ENCODE measurements at places on chromosomes 1 and 21. TPM values are rescaled to one million over a fixed set of nuclear protein-coding genes. Genes with fewer than 3 reads are reported as not detected.

- H3K4me3 ChIP-seq, result no peak overlapping the region
- no peaks in the 10 kb centered on the region for H3K27me3 ChIP-seq
Observed at GRCh38 chr1:117512728-117513321, 93.0 kb upstream of the TENT5C start.

DNA sequence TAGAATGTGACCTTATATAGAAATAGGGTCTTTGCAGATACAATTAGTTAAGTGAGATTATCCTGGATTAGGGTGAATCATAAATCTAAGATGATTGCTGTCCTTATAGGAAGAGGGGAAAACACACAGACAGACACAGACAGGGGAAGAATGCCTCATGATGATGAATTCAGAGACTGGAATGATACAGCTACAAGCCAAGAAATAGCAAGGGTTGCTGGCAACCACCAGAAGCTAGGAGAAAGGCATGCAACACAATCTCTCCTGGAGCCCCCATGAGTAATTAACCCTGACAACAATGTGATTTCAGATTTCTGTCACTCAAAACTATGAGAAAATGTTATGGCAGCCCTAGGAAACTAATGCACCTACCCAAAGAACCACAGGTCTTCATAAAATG, 19.1 kb upstream of the PPIH start:
- no peak overlapping the region for H3K27ac ChIP-seq
- DNase-seq, result no peak
- no peaks in the 10 kb centered on the region for H3K36me3 ChIP-seq
- H3K27me3 ChIP-seq, result no peaks in the 10 kb centered on the region
- no peaks in the 10 kb centered on the region for H3K4me1 ChIP-seq

GRCh38 chr21:31644643-31645042, 14.8 kb upstream of the SOD1 start:
- no peaks in the 10 kb centered on the region for H3K27me3 ChIP-seq
- peaks cover 6% of the 10 kb centered on the region for H3K4me1 ChIP-seq
- H3K27ac ChIP-seq, result no peak overlapping the region
- H3K4me3 ChIP-seq, result no peak overlapping the region

- H3K4me1 ChIP-seq, result no peaks in the 10 kb centered on the region
- H3K4me3 ChIP-seq, result no peak overlapping the region
- no peaks in the 10 kb centered on the region for H3K27me3 ChIP-seq
Observed at GRCh38 chr1:177609953-177610352, 359.9 kb downstream of the SEC16B start.

- H3K4me1 ChIP-seq, result no peaks in the 10 kb centered on the region
- no peak overlapping the region for H3K27ac ChIP-seq
- no peak for DNase-seq
- no peaks in the 10 kb centered on the region for H3K27me3 ChIP-seq
- H3K36me3 ChIP-seq, result no peaks in the 10 kb centered on the region
- H3K4me3 ChIP-seq, result no peak overlapping the region
Observed at GRCh38 chr1:19921310-19921709, 2.1 kb downstream of the PLA2G2E start.

- H3K36me3 ChIP-seq, result no peaks in the 10 kb centered on the region
- no peak for DNase-seq
- H3K27me3 ChIP-seq, result no peaks in the 10 kb centered on the region
- no peak overlapping the region for H3K4me3 ChIP-seq
Observed at GRCh38 chr21:16532840-16533239, 803.1 kb downstream of the USP25 start.

DNA sequence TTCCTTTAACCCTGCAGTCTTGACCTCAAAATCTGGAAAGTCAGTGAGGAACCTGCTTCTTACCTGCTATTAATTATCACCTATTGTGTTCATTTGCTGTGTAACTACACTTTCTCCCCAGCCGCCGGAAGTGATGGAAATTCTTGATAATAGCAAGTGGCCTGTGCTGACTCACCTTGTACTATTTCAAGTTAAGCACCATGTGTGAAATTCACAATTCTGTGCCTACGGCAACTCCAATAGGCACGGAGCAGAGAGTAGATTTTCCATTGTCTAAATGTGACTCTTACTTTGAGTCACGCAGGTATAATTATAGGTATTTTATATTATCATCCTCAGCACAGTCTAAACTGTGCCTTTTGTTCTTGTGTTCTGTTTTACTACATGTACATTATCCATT, 466.8 kb downstream of the KIF26B start:
- H3K4me1 ChIP-seq, result no peaks in the 10 kb centered on the region
- H3K27me3 ChIP-seq, result no peaks in the 10 kb centered on the region
- DNase-seq, result no peak
- H3K4me3 ChIP-seq, result no peak overlapping the region

- DNase-seq, result no peak
- no peak overlapping the region for H3K27ac ChIP-seq
Observed at GRCh38 chr1:230301822-230302221, 124.3 kb downstream of the PGBD5 start.

- no peak overlapping the region for H3K27ac ChIP-seq
- no peak overlapping the region for H3K4me3 ChIP-seq
- H3K36me3 ChIP-seq, result no peaks in the 10 kb centered on the region
- H3K4me1 ChIP-seq, result no peaks in the 10 kb centered on the region
- H3K27me3 ChIP-seq, result no peaks in the 10 kb centered on the region
Observed at GRCh38 chr1:71770121-71770520, 512.2 kb downstream of the NEGR1 start.

- no peak overlapping the region for H3K4me3 ChIP-seq
- no peaks in the 10 kb centered on the region for H3K27me3 ChIP-seq
- no peak overlapping the region for H3K27ac ChIP-seq
- no peak for DNase-seq
- H3K4me1 ChIP-seq, result no peaks in the 10 kb centered on the region
- no peaks in the 10 kb centered on the region for H3K36me3 ChIP-seq
Observed at GRCh38 chr1:165717918-165718515, 19.7 kb upstream of the ALDH9A1 start.

DNA sequence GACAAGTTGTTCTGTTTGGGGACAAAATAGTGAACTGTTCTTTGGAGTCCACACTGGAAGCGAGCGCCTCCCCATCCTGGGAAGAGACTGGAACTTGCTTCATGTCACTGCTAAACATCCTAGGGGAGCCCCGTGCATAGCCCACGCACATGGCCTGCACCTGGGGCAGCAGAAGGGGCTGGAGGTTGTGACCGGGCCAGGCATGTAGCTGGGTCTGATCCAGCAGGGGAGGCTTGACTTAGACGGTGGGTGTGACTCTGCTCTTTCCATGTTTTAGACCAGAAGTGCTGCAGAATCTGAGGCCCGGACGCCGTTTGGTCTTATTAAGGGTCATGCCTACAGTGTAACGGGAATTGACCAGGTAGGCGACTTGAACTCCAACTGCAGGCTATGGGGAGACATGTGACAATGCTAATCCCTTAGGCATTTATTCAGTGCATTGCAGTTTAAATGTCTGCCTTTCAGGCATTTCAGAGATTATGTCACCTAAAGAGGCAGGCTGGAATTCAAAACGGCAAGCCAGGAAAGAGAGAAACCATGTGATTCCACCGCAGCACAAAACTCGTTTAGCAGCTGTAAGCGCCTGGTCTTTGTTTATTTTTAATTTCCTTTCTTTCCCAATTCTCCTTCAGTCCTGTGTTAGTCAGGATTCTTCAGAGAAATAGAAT, 21.8 kb downstream of the CAPN9 start:
- H3K27ac ChIP-seq, result no peak overlapping the region
- H3K4me1 ChIP-seq, result peaks cover 11% of the 10 kb centered on the region
- no peak overlapping the region for H3K4me3 ChIP-seq

GRCh38 chr1:40344597-40344996, 27.5 kb upstream of the COL9A2 start:
- H3K4me3 ChIP-seq, result no peak overlapping the region
- no peaks in the 10 kb centered on the region for H3K36me3 ChIP-seq
- peak overlapping the region; percentile 20 for H3K27ac ChIP-seq
- no peaks in the 10 kb centered on the region for H3K4me1 ChIP-seq

DNA sequence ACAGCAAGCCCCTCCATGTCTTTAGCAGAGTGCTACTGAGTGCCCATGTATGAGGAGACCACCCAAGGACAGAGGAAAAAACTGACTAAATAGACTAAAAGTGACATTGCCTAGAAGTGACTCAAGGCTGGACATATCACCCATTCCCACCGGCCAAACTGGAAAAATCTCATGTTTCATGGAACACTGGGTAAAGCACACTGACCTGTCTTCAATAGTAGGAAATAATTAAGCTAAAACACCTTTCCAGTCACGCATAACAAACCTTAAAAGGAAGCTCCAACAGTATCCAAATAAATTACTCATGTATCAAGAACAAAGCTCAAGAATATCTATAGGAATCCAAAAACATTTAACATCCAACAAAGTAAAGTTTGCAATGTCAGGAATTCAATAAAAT, 120.4 kb downstream of the SNX7 start:
- H3K4me1 ChIP-seq, result no peaks in the 10 kb centered on the region
- H3K27ac ChIP-seq, result no peak overlapping the region
- DNase-seq, result no peak
- no peaks in the 10 kb centered on the region for H3K27me3 ChIP-seq
- no peaks in the 10 kb centered on the region for H3K36me3 ChIP-seq
- H3K4me3 ChIP-seq, result no peak overlapping the region

GRCh38 chr21:41107602-41108001, 60.4 kb upstream of the BACE2 start:
- no peak overlapping the region for H3K4me3 ChIP-seq
- H3K4me1 ChIP-seq, result no peaks in the 10 kb centered on the region
- no peaks in the 10 kb centered on the region for H3K27me3 ChIP-seq
- H3K36me3 ChIP-seq, result no peaks in the 10 kb centered on the region
- DNase-seq, result no peak

GRCh38 chr1:72280131-72280530, 2.2 kb downstream of the NEGR1 start:
- DNase-seq, result no peak
- no peaks in the 10 kb centered on the region for H3K27me3 ChIP-seq
- no peak overlapping the region for H3K27ac ChIP-seq
- no peak overlapping the region for H3K4me3 ChIP-seq

GRCh38 chr1:34984793-34985608, at the start of gene TMEM35B:
TMEM35B (minus strand) TSS chr1:34985347; CDS start chr1:34985305, 42 bp downstream.
- peak; percentile 82 for DNase-seq
- no peaks in the 10 kb centered on the region for H3K4me1 ChIP-seq
- H3K4me3 ChIP-seq, result peak within 1 kb of the TSS; percentile 90
- H3K27ac ChIP-seq, result peak within 1 kb of the TSS; percentile 77

DNA sequence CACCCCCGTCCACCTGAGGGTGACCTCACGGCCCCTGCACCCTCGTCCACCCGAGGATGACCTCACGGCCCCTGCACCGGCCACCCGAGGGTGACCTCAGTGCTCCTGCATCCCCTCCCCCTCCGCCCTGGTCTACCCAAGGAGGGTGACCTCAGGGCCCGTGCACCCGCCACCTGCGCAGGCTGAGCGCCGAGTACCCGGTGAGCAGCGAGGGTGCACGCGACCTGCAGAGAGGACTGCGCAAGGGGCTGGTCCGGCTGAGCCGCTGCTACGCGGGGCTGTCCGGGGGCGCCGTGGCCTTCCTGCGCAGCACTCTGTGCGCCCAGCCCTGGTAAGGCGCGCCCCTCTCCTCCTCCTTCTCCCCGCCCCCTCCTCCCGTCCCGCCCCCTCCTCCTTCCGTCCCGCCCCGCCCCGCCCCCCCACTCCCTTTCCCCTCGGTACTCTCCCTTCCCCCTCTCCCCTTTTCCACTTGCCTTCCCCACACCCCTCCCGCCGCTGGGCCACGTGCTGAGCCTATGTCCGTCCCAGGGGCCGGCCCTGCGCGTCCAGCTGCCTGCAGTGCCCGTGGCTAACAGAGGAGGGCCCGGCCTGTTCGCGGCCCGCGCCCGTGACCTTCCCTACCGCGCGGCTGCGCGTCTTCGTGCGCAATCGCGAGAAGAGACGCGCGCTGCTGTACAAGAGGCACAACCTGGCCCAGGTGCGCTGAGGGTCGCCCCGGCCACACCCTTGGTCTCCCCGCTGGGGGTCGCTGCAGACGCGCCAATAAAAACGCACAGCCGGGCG, 28.4 kb downstream of the TRIM11 start:
- H3K27ac ChIP-seq, result no peak overlapping the region
- no peaks in the 10 kb centered on the region for H3K36me3 ChIP-seq
- no peaks in the 10 kb centered on the region for H3K27me3 ChIP-seq
- H3K4me3 ChIP-seq, result peak overlapping the region; percentile 53

GRCh38 chr1:247681288-247681897, 1.9 kb upstream of the OR13G1 start:
- H3K36me3 ChIP-seq, result no peaks in the 10 kb centered on the region
- H3K4me3 ChIP-seq, result no peak overlapping the region
- H3K27ac ChIP-seq, result no peak overlapping the region
- H3K4me1 ChIP-seq, result no peaks in the 10 kb centered on the region

- peak; percentile 99 for DNase-seq
- peak within 1 kb of the TSS; percentile 96 for H3K4me3 ChIP-seq
- peaks cover 10% of the 10 kb centered on the region for H3K4me1 ChIP-seq
- no peaks in the 10 kb centered on the region for H3K27me3 ChIP-seq
- H3K27ac ChIP-seq, result peak within 1 kb of the TSS; percentile 73
- H3K36me3 ChIP-seq, result no peaks in the 10 kb centered on the region
Observed at GRCh38 chr1:10398734-10399443, at the start of gene PGD. PGD (plus strand) TSS chr1:10399064; CDS start chr1:10399118, 54 bp downstream.

- no peaks in the 10 kb centered on the region for H3K27me3 ChIP-seq
- H3K4me1 ChIP-seq, result no peaks in the 10 kb centered on the region
- H3K4me3 ChIP-seq, result no peak overlapping the region
- peaks cover 4% of the 10 kb centered on the region for H3K36me3 ChIP-seq
- H3K27ac ChIP-seq, result no peak overlapping the region
Observed at GRCh38 chr1:43363283-43363934, 4.4 kb downstream of the ELOVL1 start.

DNA sequence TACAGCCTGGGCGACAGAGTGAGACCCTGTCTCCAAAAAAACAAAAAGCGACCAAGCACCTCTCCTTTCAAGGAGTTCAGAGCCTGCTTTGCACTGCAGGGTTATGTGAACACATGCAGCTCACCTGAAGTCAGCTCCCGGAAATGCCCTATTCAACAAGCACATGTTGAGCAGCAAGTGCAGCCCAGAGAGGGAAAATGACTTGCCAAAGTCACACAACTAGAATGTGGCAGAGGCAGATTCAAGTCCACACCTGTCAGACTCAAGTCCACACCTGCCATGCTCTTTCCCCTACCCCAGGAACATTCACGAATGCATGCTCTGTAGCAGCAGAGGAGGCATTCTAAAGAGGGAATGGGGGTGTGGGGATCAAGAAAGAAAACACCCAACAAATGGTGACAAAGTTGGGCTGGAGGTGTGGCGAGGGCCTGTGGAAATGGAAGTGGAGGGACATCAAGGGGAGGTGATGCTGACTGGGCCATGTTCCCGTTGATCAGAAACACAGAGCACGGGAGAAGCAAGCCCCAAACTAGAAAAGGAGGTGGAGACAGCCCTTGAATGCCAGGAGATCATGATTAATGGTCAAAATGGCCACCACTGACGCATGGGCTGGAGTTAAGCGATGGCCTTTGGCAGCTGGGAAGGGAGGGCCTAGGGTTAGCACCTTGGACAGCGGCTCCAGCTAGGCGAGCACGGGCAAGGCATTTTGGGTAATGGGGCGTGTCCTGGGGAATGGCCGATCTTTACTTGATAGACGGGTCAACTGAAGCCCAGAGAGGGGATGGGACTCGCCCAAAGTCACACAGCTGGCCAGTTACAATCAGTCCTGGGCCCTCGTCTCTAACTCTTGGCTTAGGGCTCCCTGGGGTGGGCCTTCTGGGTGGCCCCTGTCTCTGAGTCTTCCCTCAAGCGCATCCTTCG, 21.5 kb downstream of the RAP1GAP start:
- H3K27me3 ChIP-seq, result no peaks in the 10 kb centered on the region
- no peak overlapping the region for H3K4me3 ChIP-seq
- peaks cover 2% of the 10 kb centered on the region for H3K4me1 ChIP-seq

Gene RGSL1
- total RNA-seq, result not detected

Gene COA7
- 17.1 TPM for total RNA-seq

Gene HDGF
- total RNA-seq, result 183 TPM

Gene EDARADD
- 1.2 TPM for total RNA-seq

Gene MROH9
- total RNA-seq, result not detected

Gene ESRRG
- 0.23 TPM for total RNA-seq

Gene NCF2
- 10.7 TPM for total RNA-seq

Gene KLHDC8A
- total RNA-seq, result not detected

Data from right lobe of liver (tissue), 6 donors.